CD4-positive, alpha-beta memory T cell (primary cell): ENCODE measurements at places on chromosomes 12 and 14.

- no peak for DNase-seq
Observed at GRCh38 chr12:39867631-39868327, 238.1 kb downstream of the SLC2A13 start.

DNA sequence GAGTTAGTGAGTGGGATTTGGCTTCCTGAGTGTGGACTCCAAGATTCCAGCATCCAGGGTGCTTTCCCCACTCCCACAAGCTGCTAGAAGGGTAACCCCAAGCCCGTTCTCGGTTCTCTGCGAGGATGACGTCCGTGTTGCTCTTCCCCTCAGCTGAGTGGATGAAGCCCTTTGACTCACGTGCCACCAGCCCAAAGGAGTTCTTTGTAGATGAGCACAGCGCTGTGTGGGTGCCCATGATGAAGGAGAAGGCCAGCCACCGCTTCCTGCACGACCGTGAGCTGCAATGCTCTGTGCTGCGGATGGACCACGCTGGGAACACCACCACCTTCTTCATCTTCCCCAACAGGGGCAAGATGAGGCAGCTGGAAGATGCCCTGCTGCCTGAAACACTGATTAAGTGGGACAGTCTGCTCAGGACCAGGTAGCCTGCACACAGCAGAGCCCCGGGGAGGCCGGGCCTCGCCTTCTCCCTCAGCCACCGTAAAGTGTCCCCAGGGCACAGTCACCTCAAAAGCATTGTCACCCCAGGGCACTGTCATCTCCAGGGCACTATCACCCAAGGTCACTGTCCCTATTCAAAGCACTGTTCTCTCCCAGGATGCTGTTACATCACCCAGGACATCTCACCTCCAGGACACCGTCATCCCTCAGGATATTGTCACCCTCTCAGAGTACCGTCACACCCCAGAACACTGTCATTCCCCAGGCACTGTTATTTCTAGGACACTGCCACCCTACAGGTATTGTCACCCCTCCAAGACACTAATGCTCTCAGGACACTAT is 31.3 kb downstream of the SERPINA3 start:
- no peak for DNase-seq

- DNase-seq: no peak
Observed at GRCh38 chr12:107493135-107493494, 192.5 kb upstream of the PWP1 start.

DNA sequence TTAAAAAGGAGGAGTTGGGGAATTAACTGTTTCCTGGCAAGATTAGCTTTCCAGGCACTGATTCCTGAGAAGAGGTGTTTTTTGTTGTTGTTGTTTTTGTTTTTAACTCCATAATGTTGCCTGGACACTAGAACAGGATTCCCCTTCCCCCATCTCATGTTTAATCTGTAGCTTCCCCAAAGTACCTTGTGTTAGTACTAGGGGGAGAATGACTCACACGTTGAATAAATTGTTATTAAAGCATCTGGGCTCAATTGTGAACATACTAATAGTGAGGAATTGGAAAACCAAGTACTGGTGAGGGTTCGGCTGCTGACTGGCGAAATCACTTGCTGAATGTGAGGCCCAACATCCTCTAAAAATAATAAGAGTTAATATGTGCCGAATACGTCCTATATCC is 1.3 kb upstream of the GNG2 start:
- no peak for DNase-seq

DNA sequence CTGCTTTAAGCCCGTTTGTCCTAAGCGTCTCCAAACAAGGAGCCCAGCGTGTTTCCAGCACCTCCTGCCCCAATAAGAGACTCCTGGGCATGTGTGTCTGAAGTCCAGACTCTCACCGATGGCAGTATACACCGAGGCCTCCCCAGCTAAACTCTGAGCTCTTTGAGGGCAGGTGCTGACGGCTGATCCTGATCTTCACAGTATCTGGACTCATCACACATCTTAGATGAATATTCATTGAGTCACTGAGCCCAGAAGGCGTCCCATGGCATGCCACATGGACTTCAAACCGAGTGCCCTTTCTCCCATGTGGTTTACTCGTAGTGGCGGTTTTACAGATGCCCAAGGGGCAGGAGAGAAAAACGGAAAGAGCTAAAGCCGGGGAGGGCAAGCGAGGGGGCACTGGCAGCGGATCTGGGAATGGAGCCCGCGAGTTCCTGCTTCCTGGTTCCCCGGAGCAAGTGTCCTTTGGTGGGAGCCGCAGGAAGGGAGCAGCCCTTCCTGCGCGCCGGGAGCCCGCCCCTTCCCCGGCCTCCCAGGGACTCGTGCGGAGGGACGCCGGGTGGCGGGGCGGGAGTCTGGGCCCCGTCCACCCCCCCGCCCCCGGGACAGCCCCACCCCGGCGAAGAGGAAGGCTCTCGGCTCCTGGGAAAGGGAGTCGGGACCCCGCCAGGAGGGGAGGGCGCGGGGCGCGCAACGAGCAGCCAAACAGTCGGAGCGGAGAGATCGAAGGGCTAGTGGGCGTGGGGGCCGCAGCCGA is 585 bp upstream of the TEAD4 start:
- DNase-seq: no peak

- no peak for DNase-seq
Observed at GRCh38 chr14:104136472-104137296, 1.7 kb upstream of the KIF26A start.

DNA sequence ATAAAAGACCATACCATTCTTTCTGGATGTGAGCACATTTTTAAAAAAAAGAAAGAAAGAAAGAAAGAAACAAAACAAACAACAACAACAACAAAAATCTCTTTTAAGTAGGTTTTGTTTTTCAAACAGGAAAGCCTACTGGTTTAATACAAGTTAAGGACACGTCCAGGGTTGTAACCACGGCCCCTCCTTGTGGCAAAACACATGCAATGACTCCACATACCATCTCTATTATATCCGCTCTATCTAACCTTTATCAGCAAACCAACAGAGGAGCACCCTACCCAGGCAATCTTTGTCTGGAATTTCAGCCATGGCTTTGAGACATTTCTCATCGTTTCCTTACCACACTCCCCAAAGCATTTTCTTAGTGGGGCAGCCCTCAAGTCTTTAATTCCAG is 360.5 kb upstream of the TMPO start:
- no peak for DNase-seq

DNA sequence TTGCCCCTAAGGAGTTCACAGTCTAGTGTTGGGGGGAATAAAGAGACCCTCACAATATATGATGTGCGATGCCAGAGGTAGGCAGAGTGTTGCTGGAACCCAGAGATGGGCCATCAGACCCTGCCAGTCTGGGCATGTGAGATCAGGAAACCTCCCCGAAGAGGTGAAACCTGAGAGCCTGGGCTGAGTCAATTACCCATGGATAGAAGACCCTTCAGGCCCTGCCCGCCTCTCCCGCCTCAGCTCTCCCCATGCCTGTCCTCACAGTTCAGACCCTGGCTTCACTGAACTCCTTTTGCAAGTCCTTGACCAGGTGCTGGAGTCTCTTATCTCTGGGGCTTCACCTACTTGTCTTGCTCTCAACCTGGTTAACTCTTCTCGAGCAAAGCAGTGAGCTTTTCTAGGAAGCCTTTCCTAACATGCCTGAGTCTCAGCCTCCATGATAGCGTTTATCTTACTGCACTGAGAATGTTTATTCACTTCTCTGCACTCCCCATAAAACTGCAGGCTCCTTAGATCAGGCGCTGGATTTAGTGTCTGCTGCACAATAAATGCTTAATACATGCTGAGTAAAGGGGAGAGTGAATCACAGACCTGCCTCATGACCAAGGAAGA is 19.6 kb downstream of the ALDH1L2 start:
- DNase-seq: no peak

DNA sequence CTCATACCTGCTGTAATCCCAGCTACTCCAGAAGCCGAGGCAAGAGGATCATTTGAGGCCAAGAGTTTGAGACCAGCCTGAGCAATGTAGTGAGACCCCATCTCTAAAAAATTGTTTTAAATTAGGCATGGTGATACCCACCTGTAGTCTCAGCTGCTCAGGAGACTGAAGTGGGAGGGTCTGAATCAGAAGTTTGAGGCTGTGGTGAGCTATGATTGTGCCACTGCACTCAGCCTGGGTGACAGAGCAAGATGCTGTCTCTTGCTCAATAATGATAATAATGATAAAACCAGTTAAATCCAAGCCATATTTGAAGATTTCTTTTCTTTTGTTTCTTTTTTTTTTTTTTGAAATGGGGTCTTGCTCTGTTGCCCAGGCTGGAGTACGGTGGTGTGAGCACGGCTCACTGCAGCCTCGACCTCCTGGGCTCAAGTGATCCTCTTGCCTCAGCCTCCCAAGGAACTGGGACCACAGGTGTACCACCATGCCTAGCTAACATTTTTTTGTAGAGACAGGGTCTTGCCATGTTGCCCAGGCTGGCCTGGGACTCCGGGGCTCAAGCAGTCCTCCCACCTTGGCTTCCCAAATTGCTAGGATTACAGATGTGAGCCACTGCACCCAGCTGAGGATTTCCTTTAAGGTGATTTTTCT is 12.8 kb downstream of the PSMA6 start:
- no peak for DNase-seq

GRCh38 chr12:96769400-96769799 is 137.7 kb upstream of the NEDD1 start:
- DNase-seq: no peak

DNA sequence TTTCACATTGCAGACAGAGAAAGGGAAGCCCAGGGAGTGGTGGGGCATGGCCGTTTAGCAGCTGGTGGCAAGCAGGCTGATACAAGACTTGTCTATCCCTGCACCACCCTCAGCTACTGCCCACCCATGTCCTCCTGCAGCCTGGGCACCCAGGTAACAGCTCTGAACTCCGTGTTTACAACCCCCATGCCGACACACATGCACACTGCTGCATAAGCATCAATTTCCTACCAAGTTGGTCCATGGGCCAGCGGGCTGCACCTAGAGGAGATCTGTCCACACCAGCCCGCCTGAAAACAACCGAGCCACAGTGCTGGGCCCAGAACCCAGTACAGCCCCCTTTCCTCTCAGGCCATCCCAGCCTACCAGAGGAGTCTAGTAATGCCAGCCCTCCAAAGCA is 75.9 kb upstream of the C14orf180 start:
- no peak for DNase-seq

DNA sequence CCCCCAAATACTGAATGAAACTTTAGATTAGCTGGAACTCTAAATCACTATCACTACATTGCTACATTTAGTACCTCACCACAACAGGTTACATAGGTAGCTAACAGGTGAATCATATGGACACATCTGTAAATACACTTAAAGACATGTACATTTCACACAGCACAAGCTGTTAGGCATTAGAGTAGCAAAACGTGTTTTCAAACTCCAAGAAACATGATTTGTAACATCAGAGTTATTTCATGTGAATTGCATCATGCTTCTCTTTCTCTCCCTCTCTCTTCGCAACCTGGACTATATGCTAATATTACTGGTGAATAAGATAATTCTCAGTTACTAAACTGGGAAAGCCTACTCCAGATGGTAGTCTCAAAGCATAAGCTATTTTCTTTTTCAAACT is 4.3 kb downstream of the SEL1L start:
- no peak for DNase-seq

GRCh38 chr14:70954068-70954467 is 46.8 kb downstream of the PCNX1 start:
- no peak for DNase-seq

- no peak for DNase-seq
Observed at GRCh38 chr14:102111101-102111500, 24.3 kb upstream of the HSP90AA1 start.

DNA sequence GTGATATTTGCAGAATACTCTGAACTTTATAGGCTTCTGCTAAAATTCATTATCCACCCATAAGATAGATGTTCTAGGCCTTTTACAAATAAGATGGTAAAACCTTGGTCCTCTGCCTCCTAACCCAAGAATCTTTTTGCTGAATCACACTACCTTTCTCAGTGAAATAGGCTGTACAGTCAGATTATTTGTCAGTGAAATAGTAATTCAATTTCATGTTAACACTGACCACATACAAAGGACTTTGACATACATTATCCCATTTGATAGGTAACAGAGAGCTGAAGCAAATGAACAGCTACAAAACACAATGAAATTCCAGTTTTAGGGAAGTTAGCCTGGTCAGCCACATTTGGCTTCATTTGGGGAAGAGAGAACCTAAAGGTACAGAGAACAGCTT is 141.1 kb downstream of the PCNX1 start:
- no peak for DNase-seq

GRCh38 chr12:88208661-88209060 is 66.6 kb downstream of the TMTC3 start:
- DNase-seq: no peak

DNA sequence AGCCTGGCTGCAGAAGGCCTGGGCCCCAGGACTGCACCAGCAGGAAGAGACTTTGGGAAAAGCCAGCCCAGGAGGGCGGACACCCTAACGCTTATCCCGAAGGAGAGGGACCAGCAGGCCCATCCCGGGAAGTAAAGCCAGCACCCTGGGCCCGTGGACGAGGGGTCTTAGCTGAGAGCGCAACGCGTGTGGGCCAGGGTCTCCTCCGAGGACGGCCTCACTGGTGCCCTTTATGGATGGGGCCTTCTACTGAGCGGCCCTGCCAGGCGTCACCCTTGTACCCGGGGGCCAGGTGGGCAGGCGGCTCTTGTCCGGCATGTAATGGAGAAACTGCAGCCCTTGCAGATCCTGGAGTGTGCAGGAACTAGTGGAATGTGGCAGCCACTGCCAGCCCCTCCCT is 14.1 kb downstream of the TEDC1 start:
- no peak for DNase-seq

DNA sequence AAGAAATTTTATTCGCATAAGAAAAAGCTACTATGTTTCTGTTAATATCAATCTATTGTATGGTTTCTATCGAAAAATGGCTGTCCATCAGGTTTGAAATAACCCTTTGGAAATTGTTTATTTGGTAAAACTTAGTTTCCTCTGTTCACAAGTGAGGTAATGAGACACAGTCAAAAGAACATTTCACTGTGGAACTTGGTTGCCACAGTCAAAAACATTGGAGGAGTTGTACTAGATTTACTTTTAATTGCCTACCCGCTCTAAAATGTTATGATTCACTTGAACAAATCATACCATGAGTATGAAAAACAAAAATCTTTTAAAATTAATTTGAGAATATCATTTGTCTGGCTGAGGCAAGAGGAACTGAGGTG is 46.5 kb downstream of the ITPR2 start:
- no peak for DNase-seq
